ENCODE measurements at places on chromosomes 2 and 18.

- DNase-seq, result peak; percentile 64
Observed at GRCh38 chr2:23426263-23426905, 41.4 kb downstream of the KLHL29 start.

GRCh38 chr2:45891719-45892424 is 240.4 kb downstream of the PRKCE start:
- DNase-seq, result no peak

GRCh38 chr2:217223222-217223930 is 363.5 kb upstream of the TNP1 start:
- DNase-seq, result peak; percentile 97

DNA sequence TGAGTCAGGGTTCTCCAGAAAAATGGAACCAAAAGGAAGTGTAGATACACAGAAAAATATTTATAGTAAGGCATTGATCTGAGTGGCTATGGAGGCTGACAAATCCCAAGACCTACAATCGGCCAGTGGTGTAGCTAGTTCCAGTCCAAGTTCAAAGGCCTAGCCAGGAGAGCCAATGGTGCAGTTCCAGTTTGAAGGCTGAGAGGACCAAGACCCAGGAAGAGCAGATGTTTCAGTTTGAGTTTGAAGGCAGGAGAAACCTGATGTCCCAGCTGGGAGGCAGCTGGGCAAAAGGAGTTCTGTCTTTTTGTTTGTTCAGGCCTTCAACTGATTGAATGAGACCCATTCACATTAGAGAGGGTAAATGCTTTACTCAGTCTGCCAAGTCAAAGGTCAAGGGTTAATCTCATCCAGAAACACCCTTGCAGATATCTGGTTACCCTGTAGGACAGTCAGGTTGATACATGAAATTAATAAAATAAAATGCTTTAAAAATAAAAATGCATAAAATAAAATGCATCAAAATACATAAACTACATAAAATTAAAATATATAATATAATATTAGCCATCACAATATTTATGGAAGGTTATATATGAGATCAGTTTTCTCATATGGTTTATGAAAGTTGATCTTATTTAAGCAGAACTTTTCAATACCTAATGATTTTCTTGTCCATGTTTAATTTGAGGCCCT is 38.7 kb downstream of the KCNE4 start:
- DNase-seq, result no peak

GRCh38 chr18:50473881-50474280 is 86.0 kb upstream of the MAPK4 start:
- DNase-seq, result no peak

DNA sequence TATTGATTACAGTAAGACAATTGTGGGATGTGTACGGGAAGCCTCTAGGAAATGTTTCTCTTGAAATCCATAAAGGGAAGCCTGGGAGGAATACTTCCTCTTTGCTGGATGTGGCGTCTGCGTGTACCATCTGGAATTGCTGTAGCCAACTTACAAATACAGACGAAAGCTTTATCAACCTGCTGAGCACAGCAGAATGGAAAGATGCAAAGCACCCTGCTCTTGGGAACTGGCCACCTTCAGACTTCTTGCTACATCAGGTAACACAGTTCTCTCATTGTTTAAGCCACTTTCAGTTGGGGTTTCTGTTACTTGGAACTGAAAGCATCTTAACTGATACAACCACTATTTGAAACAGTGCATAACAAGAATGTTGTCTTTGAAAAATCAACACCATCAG is 213.8 kb downstream of the HRH4 start:
- no peak for DNase-seq

DNA sequence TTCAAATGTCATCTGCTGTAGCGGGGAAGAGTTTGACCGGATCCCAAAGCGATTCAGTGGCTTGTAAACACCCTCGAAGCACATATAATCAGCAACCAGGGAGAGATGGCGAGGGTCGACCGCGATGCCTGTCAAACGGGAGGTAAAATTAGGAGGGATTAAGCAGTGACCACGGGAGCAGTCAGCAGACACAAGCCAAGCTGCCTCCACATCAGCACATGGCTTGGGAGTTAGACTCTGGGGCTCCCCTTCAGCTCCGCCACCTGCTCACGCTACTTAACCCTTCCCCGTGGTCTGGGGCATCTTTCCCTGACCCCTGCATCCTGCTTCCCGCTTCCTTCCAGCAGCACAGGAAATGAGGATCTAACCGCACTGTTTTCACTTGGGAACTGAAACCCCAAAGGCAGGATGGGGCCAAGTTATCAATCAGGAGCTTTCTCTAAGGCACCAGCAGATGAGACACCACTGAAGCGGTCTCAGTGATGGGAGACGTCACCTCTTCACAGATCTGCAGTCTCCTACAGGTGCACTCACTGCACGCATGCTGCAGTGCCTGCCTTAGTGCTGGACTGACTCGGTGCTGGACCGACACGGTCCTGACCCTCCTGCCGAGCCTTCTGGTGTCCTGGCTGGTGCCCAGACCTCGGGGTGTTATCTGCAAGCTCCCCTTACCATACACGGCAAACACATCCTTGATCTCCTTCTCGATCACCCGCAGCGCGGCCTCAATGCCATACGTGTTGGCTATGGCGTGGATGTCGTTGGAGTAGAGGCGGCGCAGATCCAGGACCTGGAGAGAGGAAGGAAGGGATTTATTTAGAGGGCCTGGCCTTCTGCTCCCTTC is 77.5 kb downstream of the POLR1A start:
- DNase-seq, result no peak

DNA sequence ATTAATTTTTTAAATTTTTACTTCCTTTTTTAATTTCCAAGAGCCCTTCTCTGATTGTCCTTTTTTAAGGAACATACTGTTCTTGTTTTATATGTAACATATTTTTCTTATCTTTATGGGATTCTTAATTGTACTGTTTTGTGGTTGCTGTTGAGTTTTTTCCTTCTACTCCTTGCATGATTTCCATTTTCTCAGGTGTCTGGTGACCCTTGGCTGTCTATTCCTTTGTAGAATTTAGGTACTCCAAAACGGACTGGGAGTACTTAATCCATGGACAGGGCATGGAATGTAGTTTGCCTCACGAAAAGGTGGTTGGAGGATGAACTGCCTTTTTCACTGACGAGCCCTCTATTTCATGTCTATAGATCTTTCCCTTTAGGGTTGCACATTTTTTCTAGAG is 26.6 kb downstream of the TWSG1 start:
- DNase-seq, result no peak

- DNase-seq, result peak; percentile 100
Observed at GRCh38 chr2:67260343-67261277, 136.5 kb upstream of the ETAA1 start.

DNA sequence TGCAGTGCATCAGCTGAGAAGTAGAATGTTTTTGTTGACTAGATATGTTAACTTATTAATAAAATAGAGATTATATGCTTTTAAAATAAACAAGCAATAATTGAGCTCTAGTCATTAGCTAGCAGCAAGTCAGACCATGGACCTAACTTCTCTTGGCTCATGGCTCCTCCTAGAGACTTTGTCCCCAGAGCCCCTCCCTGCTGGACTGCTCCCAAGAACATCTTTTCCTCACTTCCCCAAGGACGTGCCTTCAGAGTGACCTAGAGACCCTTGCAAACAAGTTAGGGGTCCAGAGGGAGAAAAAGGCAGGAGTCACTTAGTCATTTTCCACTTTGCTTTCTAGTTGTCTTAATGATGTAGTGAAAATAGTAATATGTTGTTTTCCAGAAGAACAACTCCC is 312.5 kb upstream of the NRP2 start:
- DNase-seq, result no peak

GRCh38 chr2:69936906-69937305 is 22.0 kb downstream of the MXD1 start:
- DNase-seq, result peak; percentile 21

- no peak for DNase-seq
Observed at GRCh38 chr2:116717832-116718231, 1096.7 kb upstream of the DDX18 start.

DNA sequence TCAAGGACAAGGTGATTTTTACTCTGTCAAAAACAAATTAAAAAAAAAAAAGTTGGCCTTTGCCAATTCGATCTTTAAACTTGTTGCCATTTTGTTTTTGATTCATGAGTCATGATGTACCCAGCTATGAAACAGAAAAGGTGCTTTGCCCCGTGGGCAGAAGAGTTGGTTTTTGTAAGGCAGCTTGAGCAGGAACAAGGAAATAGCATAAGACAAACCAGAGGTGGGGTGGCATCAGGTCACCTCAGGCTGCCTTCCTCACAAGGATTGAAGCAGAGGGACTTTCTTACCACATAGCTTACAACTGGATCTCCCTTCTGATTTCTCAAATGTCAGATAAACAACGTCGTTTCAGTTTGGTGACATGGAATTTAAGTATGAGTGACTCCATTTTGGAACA is 123.8 kb downstream of the ARL4C start:
- no peak for DNase-seq

- DNase-seq, result no peak
Observed at GRCh38 chr18:39365836-39366485, 1800.4 kb upstream of the CELF4 start.

Data from fibroblast of skin of right quadriceps (primary cell).